ENCODE measurements at places on chromosomes 13 and 19.

GRCh38 chr13:112873851-112874750, 94.9 kb upstream of the MCF2L start:
- peak; percentile 14 for DNase-seq

DNA sequence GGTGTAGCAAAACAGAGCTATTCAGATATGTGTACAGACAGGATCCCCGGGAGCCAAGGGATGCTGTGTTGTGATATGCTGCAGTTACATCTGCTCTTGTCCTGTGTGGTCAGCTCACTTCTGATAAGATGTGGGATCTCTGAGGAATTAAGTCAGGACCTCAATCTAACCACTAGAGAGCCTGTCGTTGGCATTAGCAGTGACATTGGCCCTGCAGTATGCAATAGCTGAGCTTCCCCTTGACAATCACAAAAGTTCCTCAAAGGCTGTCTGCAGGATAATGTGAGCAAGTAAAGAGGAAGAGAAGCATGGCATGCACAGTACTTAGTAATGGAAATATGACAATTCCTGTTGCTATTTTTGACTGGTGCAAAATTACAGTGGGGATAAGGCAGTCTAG, 203.4 kb upstream of the MIR17HG start:
- DNase-seq, result no peak

DNA sequence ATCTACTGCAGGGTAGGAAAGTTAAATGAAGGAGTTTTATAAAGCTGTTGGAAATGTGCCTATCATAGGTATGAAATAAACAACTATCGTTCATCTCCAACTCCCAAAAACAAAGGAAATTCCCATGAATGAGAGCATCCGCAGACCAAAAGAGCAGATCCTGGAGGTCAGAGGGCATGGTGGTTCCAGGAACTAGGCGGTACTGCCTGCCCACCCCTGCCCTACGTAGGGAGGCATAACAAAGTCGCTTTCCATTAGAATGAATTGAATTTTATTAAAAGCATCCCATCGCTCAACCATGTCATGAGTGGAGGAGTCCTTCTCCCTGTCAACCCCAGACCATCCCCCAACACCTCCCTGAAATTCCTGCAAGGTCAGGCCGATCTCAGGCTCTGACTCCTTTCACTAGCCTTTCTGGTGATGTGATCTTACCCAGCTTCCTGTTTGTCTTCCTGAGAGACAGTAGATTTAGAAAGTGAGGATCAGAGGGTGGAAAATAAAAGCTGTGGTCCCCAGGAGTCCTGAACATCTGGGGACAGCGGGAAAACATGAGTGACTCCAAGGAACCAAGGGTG, at the start of gene CLEC4M:
TSS of gene CLEC4M (plus strand) at position 525 of the 575 bp plus-strand sequence. CDS start at position 549, 24 bp downstream.
- no peak for DNase-seq

DNA sequence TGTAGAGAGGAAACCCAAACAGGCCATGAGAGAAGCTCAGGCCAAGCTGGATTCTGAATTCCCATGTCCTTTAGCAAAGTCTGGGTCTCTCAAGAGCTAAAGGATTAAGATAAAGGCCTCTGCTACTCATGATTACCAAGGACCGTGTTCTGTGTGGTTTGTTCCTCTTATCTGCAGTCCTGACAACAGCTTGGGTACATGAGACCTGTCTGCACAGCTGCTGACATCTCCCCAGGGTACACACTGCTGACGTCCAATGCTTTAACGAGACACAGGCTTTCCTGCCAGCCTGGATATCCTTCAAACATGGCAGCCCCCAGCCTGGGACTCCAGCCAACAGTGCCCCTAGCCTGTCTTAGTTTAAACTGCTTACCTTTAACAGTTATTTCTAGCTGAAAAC, 211.0 kb downstream of the SLC7A1 start:
- no peak for DNase-seq

GRCh38 chr13:90709319-90709718, 638.2 kb upstream of the MIR17HG start:
- no peak for DNase-seq

DNA sequence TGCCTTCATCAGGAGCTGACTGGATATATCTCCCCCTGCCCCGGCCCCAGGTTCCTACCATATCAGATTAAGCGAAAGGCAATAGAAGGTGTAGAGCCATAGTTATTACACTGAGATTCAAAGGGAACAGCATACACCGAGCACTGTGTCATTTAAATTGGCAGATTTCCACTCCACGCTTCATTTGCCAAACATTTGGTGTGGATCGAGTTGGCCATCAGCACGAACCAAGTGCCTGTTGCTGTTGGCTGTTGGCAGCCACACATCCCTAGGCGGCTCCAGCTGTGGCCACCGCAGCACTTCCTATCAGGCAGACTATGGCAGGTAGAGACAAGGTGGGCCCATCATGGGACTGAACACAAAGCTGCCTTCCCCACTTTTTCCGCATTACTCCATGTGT, 115.8 kb downstream of the CCNA1 start:
- no peak for DNase-seq

DNA sequence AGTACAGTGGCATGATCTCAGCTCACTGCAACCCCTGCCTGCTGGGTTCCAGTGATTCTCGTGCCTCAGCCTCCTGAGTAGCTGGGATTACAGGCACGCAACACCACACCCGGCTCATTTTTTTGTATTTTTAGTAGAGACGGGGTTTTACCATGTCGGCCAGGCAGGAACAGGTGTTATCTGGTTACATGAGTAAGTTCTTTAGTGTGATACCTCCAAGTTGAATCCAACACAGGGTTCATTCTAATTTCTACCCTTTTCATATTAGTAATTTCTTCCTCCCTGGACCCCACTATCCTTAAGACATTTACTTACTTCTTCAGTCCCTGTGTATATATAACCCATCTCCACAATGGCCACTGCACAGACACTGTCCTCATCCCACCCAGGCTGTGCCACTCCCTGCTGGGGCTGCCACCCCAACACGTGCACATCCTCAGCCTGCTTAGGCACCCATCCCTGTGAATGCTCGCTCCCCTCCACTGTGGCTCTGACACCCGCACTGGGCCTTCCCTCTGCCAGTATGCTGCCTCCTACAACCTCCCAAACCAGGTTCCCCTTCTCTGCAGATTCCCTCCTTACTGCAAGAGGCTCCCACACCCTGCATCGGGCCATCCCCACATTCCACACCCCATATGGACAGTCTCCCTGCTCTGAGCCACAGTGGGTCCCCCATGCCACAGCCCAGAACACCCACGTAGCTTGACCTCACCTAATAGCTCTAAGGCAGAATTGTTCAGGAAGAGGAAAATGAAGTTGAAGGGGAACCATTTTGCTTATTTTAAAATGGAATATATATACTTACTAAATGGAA, 147.1 kb downstream of the TBC1D4 start:
- DNase-seq, result no peak

GRCh38 chr13:93740334-93740733, 513.7 kb downstream of the GPC6 start:
- DNase-seq, result no peak

DNA sequence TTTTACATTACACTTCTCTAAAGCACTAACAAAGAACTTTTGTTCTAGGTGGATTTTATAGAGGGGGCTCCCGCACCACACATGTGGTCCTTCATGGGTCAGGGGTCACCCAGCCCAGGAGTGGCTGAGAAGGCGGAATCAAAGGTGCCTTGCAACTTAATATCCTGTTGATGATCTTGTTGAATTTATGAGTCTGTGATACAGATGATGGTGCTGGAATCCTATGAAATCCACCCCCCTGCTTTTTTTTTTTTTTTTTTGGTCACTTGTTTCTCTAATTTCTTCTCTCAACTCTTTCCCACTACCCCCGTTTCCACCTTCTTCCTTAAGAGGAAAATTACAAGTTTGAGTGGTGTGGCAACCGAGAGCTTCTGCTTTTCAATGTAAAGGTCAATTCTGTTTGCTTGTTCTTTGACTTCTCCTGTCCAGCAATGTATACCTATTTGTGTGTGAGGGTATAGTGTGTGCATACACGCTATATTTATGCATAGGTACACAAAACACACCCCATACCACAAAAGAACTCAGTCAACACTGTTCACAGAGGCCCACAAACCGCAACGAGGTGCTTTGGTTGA, 4.2 kb upstream of the ZIC2 start:
- no peak for DNase-seq

- DNase-seq, result no peak
Measured at GRCh38 chr19:7366701-7367420, 18.1 kb downstream of the ARHGEF18 start.

DNA sequence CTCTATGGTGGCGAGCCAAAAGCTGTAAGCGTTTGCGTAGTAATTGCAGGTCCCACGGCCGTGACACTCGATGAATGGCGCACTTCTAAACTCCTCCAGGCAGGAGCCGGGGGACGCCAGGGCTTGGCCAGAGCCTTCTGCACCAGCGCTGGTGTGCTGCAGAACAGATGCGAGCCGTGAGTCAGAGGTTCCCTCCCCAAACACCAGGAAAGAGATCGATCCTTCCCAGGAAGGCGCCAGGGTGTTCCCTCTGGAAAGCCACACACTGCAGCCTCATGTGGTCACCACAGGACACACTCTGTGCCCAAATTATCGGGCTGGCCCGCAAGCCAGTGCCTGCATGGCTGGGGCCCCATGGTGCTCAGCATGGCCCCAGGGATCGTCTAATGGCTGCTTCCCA, 154.6 kb downstream of the COL4A1 start:
- DNase-seq, result no peak

- no peak for DNase-seq
Measured at GRCh38 chr13:29957320-29957719, 106.9 kb upstream of the UBL3 start.

DNA sequence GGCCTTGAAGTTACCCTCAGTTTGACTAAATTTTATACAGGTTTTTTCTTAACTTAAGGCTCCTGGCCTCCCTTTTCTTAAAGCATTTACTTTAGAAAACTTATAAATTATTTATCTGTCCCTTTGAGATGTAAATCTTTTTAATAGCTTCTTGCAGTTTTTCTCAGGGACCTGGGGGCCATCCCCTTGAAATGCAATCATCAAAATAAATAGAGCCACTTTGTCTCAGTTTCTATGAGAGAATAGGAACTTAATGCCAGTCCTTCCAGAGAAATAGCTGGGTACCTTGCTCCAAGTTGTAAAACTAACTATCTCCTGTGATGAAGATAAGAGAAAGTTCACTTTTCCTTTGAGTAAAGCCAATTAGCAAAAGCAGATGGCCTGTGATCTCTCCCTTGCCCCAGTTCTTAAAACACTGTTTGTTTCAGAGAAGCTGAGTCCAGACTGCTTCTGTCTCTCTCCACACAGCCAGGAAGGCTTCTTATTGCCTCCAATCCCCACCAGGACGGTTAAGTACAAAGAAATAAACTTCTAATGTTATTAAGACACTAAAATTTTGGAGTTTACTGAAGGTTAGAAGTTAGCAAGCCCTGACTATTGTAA, 913.1 kb downstream of the OLFM4 start:
- no peak for DNase-seq

All from AG09319 (cell line).